ENCODE measurements at places on chromosomes 11 and 22. TPM values are rescaled to one million over a fixed set of nuclear protein-coding genes. Genes with fewer than 3 reads are reported as not detected.

DNA sequence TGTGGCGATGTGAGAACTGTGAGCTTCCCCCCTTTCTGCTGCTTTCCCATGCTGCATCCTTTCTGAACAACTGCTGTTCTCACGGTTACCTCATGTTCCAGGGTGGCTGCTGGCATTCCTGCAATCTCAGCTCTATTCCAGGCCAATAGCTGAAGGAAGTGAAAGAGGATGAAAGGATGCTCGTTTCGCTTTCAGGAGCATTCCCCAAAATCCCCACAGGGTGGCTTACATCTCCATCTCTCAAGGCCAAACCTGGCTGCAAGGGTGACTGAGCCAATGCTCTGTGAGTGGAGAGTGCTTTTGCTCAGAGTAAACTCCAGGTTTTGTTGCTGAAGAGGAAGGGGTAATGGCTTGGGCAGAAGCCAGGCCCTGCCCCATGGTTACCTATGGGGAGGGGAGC lies 848.2 kb downstream of the BRD1 start:
- no peak for DNase-seq

- DNase-seq: peak; percentile 29
Measured at GRCh38 chr11:37502202-37502601, 904.2 kb upstream of the RAG2 start.

The CARNS1 gene
- 0.22 TPM for total RNA-seq

- no peak for DNase-seq
Measured at GRCh38 chr11:59992425-59992824, 24.6 kb upstream of the OOSP4B start.

GRCh38 chr11:128172046-128172878 lies 415.1 kb downstream of the ETS1 start:
- peak; percentile 84 for DNase-seq

DNA sequence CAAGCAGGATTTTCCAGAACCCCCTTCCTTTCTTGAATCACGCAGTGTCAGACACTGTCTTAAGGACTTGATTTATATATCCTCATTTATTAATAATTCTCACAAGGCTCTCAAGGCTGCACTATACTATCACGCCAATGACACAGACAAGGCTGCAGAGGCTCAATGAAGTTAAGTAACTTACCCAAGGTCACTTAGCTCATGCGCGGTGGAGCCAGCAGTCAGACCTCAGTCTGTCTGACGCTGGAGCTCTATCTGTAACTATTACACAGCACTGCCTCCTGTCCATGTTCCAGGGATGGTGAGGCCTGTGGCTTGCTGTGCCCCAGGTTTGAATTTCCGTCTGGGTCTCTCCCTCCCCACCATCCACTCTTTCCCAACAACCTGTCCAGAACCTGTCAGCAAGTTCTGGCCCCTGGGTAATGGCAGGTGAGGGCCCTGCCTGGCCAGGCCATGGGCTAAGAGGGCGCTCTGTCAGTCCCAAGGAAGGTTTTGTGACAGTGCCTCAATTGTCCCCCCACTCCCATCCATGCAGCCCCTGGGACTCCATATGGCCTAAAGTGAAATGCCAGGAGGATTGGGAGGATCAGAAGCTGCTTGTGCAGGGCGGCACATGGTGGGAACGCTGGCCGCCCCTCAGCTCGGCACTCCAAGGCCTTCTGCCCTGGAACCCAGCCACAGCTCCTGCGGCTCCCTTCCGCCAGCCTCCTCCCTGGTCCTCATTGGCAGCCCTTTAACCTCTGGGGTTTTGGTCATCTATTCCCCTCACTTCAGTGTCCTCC lies 8.6 kb downstream of the KCNC1 start:
- DNase-seq: no peak

DNA sequence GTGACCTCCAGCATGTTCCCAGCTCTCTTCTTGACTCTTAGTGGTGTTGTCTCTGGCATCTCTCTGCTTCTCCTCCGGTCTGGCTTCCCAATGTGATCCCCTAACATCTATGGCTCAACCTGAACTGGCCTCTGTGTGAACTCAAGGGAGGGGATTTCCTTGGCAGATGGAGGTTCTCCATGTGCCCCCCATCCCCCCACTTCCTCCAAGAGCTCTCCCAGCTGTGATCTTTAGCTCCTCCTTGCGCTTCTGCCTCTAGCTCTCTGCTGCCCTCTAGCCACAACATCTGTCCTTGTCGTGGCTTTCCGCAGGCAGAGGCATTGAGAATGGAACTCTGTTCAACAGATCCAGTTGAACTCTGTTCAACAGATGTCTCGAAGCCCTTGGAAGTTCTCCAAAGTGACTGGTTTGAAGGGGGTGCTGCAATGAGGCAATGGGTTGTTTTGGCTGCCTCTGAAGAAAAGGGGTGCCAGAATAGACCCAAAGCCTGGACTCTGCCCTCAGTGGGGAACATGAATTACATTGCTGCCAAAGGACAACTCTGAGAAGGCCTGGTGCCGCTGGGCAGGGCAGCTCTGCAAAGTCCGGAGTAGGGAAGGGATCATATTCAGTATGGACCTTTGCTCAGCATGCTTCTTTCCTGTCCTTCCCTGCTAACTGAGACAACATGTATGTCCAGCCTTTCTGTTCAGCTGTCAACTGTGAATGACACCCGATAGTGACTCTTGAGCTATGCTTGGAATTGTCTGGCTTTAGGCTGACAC lies 61.9 kb downstream of the ADM start:
- DNase-seq: peak; percentile 97

DNA sequence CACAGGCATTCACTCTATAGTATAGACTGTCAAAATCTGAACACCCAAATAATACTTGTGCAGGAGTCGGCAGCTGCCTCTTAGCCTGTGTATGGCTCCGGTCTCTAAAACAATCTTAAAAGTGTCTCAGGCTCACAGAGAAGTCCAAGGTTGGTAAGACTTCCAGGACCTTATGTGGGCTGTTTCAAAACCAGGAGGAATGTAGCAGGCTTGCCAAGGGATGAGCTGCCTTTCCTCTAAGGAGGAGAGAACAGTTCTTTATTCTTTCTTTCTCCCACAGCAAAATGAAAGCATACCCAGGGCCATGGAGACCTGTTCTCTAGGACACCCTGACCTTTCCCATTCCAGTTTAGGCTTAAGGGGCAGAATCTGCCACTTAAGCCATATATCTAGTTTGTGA lies 176.5 kb downstream of the TRPC6 start:
- DNase-seq: peak; percentile 39

- peak; percentile 49 for DNase-seq
Measured at GRCh38 chr11:48154151-48154550, 62.5 kb upstream of the OR4B1 start.

GRCh38 chr22:48505891-48506290 lies 1321.8 kb downstream of the BRD1 start:
- no peak for DNase-seq

The DDTL gene
- total RNA-seq: 4.1 TPM

- DNase-seq: no peak
Measured at GRCh38 chr22:31977939-31978338, 33.6 kb downstream of the YWHAH start.

DNA sequence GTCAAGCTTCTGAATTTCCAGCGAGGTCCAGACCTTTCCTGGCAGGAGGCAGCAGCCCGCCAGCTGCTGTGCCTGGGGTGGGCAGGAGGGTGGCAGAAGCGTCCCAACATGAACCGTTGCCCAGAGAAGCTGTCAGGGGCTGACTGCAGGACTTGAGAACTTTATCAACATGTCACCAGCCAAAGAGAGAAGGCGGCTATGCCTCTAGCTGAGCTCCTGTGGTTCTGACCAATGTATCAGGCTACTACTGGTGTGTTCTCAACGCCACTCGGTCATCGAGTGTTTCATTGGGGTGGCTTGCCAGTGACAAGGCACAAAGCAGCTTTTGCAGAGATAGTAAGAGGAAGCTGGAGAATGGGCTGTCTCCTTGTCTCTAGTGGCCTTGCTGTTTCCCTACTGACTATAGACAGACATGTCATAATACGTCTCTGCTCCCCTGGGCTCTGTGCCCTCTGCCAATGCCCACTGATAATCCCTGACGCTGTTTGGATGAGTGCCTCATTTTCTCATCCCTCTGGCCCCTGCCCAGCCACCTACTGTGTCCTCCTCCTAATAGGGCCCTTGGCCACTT lies 17.6 kb upstream of the ASCC2 start:
- no peak for DNase-seq

DNA sequence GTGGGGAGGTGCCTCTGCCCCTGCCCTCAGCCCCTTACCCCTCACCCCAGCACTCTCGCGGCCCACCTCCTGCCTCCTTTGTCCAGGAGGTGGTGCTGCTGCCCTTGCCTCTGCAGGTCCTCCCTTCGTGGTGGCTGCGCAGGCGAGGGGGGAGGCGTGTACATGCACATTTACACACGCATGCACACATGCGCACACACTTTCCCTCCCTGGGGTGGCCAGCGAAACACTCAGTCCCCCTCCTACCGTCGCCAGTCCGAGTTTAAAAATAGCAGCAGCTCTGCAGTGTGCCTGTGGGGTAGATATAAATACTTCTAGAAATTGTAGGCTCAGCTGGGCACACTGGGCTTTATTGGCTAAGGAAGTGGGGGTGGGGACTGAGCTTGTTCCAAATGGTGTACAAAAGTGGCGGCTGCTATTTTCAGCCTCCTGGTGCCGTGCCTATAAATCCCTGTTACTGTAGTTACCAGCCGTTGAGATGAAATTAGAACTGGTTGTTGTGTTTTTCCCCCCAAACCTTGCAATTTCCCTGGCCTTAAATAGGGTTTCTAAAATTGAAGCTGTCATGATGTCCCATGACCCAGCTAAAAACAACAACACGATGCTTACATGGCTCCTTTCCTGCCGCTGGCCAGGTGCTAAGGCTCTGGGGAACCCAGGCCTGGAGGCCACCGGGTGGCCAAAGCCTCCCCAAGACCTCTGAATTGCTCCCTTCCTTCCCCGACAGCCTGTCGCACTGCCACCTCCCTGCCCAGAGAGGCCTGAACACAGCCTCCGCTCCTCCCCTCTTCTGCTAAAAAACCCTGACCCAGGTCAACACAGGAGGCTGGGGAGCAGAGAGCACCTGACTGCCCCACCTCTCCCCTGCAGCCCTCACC lies 12.4 kb downstream of the PICK1 start:
- DNase-seq: no peak

GRCh38 chr11:67288198-67288451 lies 978 bp upstream of the ANKRD13D start:
- no peak for DNase-seq

The BATF2 gene
- total RNA-seq: 6.2 TPM

DNA sequence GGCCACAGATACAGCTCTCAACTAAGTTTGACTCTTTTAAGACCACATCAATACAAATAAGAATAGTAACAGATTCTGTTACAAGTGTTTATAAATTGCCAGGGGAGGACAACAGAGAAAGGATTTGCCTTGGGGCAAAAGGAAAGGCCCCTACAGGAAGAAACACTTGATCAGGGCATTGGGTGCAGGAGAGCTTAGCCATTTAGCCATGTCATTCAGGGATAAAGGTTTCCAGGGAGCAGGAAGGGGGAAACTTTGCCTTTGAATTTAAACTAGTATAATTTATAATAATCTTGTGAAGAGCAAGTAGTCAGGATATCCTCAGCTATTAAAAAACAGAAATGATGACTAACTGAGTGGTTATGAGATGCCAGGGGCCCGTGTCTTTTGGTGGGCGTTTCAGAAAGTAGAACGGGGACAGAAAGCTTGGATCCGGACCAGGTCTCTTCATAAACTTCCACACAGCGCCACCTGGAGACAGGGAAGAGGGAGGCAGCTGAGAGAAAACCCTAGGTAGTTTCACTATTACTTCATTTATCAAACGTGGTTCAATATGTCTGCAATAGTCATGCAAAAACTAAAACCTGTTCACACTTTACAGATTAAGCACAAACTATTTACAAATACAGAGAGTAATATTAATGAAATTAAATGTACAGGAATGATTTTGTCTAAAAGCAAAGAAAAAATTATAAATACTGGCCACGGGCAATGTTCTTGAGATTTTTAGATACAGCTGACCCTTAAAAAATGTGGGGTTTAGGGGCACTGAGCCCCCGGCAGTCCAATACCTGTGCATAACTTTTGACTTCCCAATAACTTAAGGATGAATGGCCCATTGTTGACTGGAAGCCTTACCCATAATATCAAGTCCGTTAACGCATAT lies 11.0 kb upstream of the SLC5A4 start:
- DNase-seq: peak; percentile 61

The IGSF22 gene
- total RNA-seq: not detected

DNA sequence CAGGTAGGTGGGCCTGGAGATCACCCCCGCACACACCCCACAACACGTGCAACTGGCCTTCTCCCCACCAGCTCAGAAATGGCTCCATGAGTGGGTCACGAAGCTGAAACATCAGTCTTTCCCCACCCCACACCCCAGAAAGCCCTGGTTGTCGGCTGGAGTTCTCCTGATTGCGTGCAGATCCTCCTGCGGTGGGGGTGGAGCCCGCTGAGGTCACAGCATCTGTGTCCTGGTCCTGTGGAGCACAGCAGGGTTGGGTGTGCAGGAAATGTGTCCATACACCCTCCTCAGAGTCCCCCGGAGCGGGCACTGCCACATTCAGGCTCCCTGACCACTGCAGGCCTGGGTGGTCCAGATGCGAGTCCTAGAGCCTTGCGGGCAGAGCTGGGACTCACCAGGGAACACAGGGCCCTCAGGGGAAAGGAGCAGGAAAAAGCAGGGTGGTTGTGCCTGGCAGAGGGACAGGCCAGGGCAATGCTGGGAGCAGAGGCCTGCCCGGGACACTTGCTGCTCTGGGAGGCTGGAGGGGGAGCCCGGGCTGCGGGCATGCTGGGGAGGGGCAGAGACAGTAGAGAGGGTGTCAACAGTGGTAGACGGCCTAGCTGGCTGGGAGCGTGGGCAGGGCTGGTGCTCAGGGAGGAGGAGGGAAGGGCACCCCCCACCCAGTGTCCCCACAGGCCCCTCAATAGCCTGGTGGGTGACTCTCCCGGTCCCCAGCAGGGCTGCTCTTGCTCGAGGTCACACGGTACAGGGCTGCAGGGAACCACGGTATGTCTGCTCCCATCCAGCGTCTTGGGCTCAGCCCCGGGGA lies 42.4 kb upstream of the PPARA start:
- DNase-seq: no peak

DNA sequence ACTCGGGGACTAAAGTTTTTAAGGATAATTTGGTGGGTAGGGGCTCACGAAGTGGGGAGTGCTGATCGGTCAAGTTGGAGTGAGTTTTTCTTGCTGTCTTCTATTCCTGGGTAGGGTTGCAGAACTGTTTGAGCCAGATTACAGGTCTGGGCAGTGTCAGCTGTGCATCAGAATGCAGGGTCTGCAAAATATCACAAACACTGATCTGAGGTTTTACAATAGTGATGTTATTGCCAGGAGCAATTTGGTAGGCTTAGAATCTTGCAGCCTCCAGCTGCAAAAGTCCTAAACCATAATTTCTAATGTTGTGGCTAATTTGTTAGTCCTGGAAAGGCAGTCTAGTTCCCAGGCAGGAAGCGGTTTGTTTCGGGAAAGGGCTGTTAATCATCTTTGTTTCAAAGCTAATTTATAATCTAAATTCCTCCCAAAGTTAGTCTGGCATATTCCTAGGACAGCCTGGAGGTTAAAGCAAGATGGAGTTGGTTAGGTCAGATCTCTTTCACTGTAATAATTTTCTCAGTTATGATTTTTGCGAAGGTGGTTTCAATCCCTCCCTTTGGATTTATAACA lies 39.7 kb upstream of the CALCA start:
- DNase-seq: no peak

- DNase-seq: peak; percentile 84
Measured at GRCh38 chr11:35893796-35894475, 49.9 kb upstream of the LDLRAD3 start.

- DNase-seq: no peak
Measured at GRCh38 chr11:134276396-134277182, 410 bp downstream of the GLB1L3 start.
